Right cardiac atrium (tissue), 5 donors: ENCODE measurements at places on chromosomes 16 and 17.

DNA sequence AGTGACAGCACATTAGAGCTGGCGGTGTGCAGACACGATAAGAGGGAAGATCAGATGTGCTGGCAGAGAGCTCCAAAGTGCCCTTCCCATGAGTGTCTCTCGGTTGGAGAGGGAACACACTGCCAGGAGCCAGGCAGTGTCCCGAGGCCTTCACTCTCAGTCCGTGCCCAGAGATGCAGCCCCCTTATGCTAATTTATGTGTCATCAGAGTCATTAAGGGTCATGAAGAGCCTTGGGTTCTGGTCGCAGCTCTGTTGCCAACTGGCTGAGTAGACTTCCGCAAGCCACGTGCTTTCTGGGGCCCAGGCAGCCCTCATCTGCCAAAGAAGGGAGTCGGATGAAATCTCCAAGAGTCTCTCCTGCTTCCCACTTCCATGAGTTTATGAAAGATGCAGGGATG is 232.5 kb downstream of the MSI2 start:
- DNase-seq: peak; percentile 73

GRCh38 chr16:54694651-54695050 is 236.0 kb upstream of the IRX5 start:
- no peak for DNase-seq

DNA sequence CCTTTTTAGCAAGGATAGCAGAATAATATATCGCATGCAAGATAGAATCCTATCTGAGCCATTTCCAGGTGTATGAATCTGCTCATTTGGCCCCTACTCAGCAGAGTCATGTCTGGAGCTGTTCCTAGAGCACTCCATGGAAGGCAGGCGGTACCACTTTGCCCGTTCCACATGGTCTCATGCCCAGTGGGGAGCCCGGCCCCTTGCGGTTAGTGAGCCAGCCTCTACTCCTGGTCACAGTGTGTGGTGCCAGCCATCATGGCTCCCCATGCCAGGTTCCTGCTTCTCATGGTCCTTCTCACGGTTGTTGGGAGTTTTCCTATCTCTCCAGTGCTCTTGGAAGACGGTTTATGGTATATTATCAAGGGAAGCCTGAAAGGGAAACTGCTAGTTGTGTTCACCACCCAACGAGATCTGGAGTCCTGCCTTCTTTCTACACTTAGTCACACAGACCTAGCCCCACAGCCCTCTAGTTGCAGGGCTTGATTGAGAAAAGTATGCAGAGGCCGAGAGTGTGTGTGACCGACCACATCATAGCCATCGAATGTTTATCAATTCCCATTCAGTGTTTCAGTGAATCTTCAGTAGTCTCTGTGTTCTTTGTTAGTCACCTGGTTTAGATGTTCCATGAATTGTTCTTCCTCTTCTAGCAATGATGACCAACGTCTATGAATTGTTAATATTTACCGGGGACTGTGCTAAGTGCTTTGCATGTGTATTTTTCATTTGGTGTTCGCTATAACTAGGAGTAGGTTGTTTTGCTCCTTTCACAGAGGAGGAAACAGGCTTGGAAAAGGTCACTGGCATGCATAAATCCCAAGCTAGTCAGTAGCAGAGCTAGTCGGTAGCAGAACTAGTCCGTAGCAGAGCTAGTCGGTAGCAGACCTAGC is 9.6 kb downstream of the JPT2 start:
- DNase-seq: no peak

GRCh38 chr16:17552351-17552750 is 81.6 kb upstream of the XYLT1 start:
- DNase-seq: no peak

- DNase-seq: no peak
Measured at GRCh38 chr17:59388069-59388556, 56.7 kb downstream of the YPEL2 start.

- DNase-seq: peak; percentile 7
Measured at GRCh38 chr16:50302472-50303005, 36.2 kb downstream of the ADCY7 start.

GRCh38 chr17:50365165-50365564 is 7.8 kb downstream of the MRPL27 start:
- no peak for DNase-seq

GRCh38 chr16:87949071-87949744 is 2.0 kb upstream of the BANP start:
- no peak for DNase-seq

DNA sequence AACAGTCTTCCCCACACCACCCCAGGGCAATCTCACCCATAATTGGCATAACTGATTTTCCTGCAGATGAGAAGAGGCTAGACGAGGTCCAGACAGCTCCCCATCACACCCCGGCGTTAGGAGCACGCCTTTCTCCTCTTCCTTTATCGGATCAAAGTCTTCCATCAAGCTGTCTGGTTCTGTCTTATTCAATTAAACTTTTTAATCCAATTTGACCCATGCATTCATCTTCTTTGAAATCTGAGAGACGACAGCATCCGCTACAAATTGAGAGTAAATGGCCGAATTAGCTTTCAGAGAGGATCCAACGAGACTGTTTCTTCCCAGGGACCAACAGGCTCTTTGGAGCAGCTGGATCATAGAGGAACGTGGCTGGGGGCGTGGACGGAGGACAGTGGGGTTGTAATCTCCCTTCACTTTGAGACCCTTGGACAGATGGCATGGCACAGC is 44.4 kb upstream of the GPRC5B start:
- no peak for DNase-seq

DNA sequence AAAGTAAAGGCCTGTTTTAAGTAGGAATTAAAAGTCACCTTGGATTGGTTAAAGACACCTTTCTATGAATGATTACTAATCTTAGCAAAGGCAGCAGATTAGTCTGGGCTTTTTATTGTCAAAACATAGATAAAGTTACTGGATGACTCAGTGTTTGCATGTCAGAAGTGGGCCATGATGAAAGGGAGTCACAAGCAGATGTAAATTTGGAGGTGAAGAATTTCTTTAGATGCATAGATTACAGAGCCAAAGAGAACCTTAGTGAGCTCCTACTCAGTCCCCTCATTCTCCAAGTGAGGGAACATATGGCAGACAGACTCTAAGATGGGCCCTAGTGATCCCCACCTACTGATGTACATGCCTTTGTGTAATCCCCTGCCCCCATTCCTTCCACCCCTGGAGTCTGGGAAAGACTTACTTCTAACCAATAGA is 124.5 kb downstream of the HS3ST3A1 start:
- no peak for DNase-seq
